Stimulated activated CD8-positive, alpha-beta memory T cell treated with anti-CD3 and anti-CD28 coated beads, Interleukin-4, amount 100 ng/mL, for 1 hour (primary cell): ENCODE measurements at places on chromosomes 16 and 17.

- DNase-seq, result no peak
Measured at GRCh38 chr17:72382971-72383722, 262.3 kb downstream of the SOX9 start.

DNA sequence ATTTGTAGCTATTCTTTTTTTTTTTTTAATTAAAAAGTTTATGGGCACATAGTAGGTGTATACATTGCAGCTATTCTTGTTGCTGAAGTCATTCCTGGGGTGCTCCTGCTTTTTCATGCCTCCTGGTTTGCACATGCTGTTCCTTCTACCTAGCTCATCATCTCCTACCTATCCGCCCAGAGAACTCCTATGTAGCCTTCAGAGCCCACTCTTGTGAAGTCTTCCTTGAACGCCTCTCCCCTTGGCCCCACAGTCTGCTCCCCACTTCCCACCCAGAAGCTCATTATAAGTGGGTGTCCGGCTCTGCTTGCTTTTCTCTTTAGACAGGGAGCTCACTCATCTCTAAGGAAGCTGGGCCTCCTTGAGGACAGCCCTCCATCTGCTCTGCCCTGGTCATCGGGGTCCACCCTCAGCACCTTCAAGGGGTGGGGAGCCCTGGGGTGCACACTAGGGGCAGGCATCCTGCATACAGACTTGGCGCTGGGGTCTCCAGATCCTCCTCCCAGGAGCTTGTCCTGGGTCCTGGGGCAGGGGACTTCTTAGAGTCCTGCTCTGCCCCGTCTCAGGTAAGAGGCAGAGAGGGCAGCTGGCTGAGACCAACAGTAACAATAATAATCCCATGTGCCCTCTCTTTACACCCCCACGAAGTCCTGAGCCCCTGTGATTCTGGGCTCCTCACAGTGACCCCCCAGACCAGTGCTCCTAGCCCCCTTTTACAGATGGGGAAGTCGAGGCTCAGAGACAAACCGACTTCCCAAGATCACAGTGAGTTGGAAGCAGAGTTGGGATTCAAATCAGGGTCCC, 3.5 kb upstream of the B9D1 start:
- DNase-seq, result no peak

- DNase-seq, result no peak
Measured at GRCh38 chr17:9414471-9414870, 161.1 kb downstream of the STX8 start.

DNA sequence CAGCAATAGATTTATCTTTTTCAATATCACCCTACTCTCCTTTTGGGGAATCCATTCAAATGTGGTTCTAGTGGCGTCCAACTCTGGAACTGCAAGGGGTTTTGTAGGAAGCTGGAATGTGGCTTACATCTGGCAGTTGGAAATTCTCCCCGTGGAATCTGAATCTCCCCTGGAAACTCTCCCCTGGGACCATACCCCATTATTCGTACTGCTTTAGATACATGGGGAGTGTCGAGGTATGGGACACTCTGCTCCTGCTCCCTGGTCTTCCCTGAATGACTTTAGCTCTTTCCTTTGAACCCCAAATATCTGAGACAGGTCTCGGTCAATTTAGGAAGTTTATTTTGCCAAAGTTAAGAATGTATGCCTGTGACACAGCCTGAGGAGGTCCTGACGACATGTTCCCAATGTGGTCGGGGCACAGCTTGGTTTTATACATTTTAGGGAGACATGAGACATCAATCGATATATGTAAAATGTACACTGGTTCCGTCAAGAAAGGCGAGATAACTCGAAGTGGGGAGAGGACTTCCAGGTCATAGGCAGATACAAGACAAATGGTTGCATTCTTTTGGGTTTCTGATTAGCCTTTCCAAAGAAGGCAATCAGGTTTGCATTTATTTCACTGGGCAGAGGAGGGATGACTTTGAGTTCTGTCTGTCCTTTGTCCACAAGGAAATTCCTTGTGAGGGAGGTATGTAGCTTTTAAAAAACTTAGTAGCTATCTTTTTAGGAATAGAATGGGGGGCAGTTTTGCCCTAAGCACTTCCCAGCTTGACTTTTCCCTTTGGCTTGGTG, 89.1 kb upstream of the CORO6 start:
- DNase-seq, result no peak

DNA sequence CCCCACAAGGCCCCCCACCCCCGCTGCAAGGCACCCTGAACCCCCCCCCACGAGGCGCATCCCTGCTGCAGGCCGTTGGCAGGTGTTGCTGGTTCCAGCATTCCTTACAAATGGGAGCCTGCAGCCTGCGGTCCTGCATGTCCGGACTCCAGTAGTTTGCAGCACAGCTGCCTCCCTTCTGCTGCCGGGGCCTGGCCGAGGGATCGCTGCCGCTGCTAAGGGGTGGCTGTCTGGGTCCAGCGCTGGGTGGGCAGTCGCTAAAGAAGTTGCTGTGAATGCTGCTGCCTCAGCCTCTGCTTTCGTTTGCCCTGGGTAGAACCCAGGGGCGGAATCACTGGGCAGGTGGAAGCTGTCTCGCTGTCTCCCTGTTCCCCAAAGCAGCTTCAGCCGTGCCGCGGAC, 11.8 kb downstream of the UTS2R start:
- no peak for DNase-seq

GRCh38 chr17:81701288-81702071, 1.7 kb upstream of the MRPL12 start:
- DNase-seq, result no peak

DNA sequence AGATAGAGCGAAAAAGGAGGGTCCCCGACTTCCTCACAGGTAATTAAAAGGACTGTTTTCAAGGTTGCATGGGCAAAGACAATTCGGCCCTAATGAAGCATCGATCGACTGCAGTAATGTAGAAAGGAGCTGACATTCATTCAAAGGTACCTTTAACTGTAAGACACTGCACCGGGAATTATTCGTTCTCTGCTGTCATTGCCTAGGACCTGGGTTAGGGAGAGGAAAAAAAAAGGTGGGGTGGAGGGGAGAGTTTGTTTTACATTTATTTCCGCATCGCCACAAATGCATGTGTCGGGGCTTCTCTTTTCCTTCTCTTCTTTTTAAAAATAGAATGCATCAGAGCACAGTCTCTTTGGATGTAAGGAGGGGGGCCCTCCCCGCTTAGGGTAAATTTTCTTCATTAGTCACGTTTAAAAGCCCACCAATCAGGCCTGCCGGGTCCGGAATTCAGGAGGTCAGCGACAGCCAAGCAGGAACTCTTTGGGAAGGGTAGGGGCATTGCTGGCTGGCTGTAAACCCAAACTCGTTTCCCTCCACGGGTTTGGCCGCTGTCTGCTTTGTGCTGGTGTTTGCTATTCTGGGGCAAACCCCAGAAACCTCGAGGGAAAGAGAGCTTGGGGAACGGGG, 496.2 kb upstream of the ZFHX3 start:
- DNase-seq, result no peak

DNA sequence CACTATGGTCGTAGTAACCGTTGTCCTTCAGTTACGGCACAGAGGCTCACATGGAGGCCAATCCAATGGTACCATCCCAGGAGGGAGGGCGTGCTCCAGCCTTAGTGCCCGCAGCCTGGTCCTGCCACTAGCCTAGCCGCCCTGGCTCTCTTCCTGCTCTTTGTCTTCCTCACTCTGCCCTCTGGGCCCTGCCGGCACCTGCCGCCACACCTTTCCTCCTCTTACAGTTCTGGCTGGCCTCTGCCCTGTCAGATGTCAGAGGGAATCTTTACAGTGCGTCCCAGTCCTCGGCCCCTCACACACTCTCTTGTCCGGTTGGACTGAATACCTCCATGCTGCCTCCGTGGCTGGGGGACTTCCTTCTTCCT, 23.4 kb downstream of the GINS2 start:
- no peak for DNase-seq

DNA sequence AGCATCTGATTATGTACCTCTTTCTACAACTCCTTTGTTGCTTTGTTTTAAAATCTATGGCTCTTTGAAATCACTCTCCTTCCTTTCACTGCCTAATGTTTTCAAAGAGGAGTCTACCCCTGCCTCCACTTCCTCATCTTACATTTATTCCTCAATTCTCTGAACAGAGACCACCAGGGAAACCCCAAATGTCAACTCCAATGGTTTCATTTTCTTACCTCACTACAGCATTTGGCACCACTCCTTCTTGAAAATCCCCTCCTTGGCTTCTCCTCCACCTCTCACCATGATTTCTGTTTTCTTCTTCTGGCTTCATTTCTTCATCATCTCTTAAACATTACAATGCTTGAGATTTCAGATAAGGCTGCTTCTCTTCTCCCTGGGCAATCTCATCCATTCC, 2.4 kb upstream of the PIK3R5 start:
- no peak for DNase-seq

DNA sequence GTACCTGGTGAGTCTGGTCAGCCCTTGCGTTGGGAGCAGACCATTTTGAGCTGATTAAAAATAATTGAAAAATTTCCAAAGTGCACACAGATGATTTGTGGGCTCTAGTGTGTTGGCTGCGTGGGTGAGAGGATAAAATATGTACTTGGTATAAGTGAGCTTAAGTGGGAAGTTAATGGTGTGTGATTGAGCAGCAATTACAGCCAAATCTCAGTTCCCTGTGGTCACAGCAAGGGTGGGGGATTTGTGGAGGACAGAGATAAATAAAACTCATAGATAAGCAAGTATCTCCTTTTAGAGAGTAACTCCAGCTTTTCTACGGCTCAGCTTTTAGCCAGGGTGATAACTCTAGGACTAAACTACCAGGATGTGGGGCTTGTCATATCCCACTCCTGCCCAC, 390.4 kb downstream of the UTP18 start:
- DNase-seq, result no peak

GRCh38 chr16:4402439-4403132, 13.8 kb downstream of the CORO7 start:
- no peak for DNase-seq

DNA sequence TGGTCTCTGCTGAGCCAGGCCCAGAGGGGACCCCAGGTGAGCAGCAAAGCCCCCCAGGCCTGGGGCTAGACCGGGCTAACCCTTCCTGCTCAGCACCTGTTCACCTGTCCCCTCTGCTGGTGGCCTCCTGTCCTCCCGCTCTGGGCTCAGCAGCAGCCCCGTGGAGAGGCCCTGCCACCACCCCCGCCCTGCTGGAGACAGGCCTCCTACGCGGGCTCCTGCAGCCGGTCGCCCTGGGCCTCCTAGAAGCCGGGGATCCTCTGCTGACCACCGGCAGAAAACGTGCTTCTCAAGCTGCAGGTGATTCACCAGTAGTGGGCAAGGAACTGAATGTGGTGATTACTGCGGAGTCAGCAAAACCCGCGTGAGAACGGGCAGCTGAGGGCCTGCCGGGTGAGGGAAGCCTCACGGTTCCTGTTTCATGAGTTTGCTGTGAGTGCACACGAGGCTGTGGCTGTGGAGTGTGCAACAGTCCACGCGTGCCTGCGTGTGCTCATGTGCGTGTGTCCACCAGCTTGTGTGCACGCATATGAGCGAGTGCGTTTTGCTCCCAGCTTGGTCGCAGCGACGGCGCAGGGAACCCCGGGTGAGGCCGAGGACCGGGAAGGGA, 792 bp downstream of the SECTM1 start:
- no peak for DNase-seq

DNA sequence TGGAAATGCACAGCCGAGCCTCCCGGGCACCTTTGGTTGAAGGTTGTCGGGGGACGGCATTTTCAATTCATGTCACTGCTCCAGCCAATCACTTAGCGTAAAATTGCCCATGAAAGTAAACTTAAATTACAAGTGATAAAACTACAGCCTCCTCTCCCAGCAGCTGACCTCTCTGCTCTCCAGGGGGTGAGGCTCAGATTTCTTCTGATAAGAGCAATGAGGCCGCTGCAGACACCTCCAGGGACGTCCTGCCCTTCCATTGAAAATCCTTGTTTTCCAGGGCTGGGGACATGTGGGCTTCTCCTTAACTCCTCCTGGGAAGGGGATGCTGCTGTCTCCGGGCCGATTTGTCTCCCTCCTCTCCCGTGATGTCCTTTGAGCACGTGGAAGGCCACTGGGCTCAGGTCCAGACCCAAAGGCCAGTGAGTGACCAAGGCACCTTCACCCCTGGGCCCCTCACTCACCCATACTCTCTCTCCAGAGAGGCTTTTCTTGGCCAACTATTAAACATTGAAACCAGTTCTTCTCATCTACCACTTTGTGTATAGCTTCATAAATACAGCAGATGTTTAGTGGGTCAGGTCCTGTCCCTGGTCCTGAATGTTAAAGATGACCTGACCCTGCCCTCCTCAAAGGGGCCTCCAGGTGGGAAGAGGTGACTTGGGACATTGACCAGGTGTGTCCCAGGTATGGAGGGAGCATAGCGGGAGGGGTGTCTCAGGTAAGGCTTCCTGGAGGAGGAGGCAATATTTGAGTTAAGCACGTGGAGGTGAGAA, 52.3 kb downstream of the MGAT5B start:
- no peak for DNase-seq

DNA sequence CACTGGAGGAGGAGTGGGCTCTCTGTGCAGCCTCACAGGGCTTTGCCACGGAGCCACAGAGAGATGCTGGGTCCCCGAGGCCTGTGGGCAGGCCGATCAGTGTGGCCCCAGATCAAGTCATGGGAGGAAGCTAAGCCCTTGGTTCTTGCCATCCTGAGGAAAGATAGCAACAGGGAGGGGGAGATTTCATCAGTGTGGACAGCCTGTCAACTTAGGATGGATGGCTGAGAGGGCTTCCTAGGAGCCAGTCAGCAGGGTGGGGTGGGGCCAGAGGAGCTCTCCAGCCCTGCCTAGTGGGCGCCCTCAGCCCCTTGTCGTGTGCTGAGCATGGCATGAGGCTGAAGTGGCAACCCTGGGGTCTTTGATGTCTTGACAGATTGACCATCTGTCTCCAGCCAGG, 3.9 kb downstream of the NXPH3 start:
- no peak for DNase-seq

- no peak for DNase-seq
Measured at GRCh38 chr17:7634384-7634783, 4.4 kb downstream of the SHBG start.

- DNase-seq, result no peak
Measured at GRCh38 chr16:11203111-11203623, 52.8 kb downstream of the SOCS1 start.

GRCh38 chr17:9421525-9421924, 154.1 kb downstream of the STX8 start:
- DNase-seq, result no peak

GRCh38 chr17:9986754-9987382, 81.8 kb upstream of the RCVRN start:
- DNase-seq, result no peak

- no peak for DNase-seq
Measured at GRCh38 chr16:57666353-57667047, 1.6 kb upstream of the ADGRG3 start.
